GM12878 (cell line): ENCODE measurements at places on chromosomes 6 and 20.

- DNase-seq, result no peak
Measured at GRCh38 chr6:134134654-134135053, 82.2 kb upstream of the SLC2A12 start.

GRCh38 chr20:62501801-62502495 is 26.2 kb upstream of the GATA5 start:
- peak; percentile 72 for DNase-seq

DNA sequence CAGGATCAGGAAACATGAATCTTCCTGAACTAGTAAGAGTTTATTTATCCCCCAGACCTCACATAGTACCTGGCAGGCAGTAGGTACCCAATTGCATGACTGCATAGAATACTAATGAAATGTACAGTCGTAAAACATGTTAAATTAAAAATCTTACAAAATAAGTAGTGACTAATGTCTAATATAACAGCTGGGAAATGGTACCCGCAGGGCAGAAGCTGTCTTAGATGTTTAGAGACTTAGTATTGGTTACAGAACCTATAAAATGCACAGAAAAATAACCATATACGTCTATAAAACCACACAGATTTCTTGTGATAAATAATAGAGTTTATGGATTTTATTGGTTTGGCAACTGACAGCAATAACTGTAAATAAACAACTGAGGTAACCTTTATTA is 139.1 kb upstream of the GMDS start:
- DNase-seq, result no peak

GRCh38 chr20:50089140-50089786 is 23.7 kb downstream of the UBE2V1 start:
- DNase-seq, result no peak

DNA sequence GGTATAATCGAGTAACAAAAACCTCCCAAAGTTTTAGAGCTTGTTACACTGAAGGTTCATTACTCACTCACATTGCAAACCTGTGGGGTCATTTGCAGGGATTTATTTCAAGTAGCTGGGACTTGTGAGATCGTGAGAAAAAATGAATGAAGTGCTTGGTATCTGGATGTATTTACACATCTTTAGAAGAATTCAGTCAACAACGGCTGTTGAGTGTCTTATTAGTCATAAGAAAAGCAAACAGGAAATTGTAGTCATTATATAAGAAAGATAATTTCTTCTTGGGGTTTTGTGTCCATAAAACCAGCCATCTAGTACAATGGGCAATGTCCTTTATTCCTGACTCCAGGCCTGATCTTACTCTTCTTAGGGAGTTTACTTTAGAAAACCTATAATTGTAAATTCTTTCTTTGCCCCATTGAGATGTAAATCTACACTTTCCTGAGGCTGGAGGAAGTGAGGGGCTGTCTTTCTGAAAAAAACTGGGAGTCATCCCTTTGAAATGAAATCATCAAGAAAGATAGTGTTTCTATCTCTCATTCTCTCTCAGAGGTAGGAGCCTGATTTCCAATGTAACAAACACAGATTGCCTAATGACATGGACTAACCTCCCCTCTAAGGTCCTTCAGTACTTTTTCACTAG is 202.5 kb upstream of the ASCC3 start:
- no peak for DNase-seq

DNA sequence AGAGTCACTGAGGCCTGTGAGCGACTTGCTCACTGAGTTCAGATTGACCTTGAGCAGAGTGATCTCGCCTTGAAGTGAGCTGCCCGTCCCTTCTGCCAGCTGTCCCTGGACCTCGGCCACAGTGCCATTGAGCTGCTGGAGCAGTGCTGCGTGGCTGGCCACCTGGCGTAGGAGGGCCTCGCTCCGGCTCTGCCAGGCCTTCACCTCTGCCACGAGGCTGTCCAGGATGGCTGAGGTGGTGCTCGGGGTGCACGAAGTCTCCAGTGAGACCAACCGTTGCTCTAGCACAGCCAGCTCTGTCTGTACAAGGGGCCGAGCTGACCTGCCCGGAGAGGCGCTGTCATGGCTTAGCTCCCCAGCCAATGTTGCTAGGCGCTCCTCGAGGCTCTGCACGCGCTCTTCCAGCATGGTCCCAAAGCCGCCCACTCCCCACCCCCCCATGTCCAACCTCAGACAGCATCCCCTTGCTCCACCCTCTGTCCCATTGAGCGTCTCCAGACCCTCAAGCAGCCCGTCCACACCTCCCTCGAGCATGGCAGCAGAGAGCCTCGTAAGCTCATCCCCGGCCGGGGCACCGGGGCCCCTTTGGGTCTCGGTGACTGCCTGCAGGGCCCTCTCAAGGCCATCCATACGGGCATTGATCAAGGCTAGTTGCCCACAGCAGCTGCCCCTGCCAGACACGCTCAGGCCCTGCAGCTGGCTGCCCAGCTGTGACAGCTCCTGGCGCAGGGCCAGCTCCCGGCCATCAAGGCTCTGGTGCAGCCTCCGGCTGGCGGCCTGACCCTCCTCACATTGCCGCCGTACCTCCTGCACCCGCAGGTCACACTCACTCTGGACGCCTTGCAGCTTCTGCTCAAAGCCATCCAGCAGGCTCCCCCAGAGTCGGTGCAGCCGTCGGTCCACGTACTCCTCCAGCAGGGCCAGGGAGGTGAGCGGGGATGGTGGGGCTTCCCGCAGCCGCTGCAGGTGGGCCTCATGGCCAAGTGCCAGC is 4.6 kb downstream of the EMILIN3 start:
- no peak for DNase-seq

GRCh38 chr20:19777981-19778380 is 19.9 kb downstream of the RIN2 start:
- no peak for DNase-seq

DNA sequence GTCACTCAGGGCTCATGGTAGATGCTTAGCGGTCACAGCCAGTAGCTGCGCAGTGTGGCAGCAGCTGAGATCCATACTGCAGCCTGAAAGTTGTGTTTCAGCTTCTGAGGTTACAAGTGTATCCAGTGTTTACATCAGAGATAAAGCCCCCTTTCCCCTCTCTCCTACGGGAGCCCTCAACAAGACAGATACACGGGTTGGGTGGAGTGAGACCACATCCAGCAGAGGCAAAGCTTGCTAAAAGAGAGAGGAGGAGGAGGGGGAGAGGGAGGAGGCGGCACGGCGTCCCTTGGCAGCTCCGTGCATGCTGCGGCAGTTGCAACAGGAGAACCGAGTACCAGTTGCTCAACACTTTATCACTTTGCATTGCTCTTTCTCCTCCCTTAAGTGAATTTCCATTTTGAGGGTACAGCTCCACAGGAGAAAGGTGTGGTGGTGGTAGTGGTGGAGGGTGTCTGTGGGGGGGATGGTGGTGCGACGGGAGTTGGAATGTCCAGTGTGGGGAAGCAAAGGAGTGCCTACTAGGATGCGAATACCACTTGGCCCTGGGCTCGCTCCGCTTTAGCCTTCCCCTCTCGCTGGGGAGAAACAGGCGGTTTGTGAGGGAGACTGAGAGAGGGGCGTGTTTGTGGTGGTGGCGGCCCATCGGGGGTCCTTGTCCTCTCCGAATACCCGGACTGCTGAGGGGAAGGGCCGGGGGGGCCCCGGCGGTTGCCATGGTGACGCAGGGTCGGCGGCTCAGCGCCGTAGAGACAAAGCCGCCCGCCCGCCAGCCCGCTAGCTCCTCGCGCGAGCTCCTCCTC is 405 bp upstream of the RNF182 start:
- no peak for DNase-seq

DNA sequence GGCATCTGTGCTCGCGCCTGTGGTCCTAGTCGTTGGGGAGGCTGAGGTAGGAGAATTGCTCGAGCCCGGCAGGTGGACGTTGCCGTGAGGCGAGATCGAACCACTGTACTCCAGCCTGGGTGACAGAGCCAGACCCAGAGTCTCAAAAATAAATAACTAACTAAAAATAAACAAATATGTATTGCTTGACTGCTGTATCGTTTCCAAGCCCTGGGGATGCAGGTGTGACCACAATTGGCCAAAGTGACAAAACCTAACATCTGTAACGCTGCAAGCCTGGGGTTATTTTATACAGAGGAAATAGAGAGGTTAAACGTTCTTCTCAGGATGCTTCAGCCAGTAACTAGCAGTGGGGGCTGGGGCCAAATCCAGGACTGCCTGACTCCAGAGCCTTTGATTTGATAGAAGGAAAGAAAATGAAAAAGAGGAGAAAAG is 1.9 kb upstream of the SRSF3 start:
- peak; percentile 72 for DNase-seq

- no peak for DNase-seq
Measured at GRCh38 chr6:40822619-40823018, 216.4 kb downstream of the UNC5CL start.

GRCh38 chr6:156919370-156919769 is 142.2 kb downstream of the ARID1B start:
- no peak for DNase-seq

GRCh38 chr6:3061501-3061941 is 6.8 kb upstream of the RIPK1 start:
- no peak for DNase-seq

DNA sequence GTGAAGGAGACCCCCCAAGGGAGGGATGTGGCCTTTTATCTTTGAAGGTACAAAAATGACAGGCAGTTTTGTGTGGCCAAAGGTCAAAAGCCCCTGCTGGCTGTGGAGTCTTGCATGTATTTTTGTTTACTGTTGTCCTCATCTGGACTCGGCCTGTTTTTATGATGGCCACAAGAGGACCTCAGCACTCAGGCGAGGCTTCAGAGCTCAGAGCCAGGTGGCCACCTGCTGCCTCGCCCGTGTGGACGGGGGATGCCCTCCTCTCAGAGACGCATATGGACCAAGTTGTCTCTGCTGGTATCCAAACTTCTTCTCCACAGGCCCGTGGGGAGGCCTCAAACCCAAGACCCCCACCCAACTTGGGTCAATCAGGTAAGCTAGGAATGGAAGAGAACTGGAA is 118.2 kb downstream of the DACT2 start:
- no peak for DNase-seq

DNA sequence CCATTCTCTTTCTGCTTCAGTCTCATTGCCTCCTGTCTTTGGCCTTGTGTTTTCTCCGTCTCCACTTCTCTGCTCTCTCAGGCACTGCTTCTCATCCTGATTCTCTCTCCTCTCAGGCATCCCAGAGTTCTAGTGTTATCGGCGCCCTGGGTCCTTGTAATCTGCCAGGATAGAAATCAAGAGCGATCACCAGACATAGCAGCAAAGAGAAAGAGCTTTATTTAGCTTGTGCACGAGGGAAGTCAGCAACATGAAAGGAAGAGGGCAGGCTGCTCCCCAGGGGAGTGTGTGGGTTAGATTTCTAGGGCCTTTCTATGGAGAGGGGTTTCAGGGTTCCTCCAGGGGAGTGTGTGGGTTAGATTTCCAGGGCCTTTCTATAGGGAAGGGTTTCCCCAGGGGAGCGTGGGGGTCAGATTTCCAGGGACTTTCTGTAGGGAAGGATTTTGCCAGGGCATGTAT is 32.5 kb downstream of the SUN5 start:
- DNase-seq, result peak; percentile 20
